ENCODE measurements at places on chromosomes 6 and 20.

GRCh38 chr6:40693768-40694167 is 106.6 kb upstream of the LRFN2 start:
- no peak for DNase-seq

GRCh38 chr6:169035385-169036240 is 218.0 kb downstream of the THBS2 start:
- DNase-seq, result no peak

GRCh38 chr20:50450881-50451752 is 59.1 kb upstream of the PTPN1 start:
- DNase-seq, result no peak

DNA sequence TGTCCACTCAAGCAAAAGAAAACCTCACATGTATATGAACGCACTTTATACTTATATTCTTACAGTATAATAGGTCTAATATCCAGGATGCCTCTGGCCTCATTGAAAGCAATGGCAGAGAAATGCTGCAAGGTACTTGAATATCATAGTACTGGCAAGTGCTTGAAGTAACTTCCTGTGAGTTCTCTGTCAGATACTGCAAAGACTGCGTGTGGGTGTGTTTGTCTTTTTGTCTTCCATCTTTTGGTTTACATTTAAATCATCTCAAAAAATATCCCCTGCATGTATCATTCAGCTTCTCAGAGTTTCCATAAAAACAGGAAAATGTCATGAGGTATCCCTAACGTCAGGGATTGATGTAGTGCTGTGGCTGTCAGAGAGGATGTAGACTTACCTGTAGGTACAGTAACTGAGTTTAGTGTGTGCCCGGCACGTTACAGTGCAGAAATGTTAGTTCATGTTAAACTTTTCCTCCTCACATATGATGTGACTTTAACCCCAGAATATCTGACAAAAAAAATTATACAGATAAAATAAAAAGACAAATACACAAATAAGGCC is 184.3 kb downstream of the DST start:
- no peak for DNase-seq

DNA sequence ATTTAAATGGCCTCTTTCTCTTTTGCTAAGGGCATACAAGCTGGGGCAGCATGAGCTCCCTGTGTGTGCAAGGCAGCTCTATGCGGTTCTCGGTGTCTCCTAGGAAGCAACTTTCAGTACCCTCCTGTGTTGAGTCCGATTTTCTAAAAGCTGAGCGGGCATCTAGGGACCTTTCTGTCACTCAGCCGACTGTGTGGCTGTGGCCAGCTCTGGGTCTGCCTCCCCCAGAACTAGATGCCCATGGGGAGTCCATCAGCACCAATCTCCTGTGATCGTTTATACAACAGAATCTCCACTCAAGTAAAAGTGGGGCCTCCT is 7.5 kb downstream of the NELFCD start:
- DNase-seq, result no peak

- no peak for DNase-seq
Measured at GRCh38 chr6:70072540-70073179, 206.3 kb downstream of the COL19A1 start.

GRCh38 chr20:44196271-44196670 is 9.3 kb upstream of the JPH2 start:
- no peak for DNase-seq

DNA sequence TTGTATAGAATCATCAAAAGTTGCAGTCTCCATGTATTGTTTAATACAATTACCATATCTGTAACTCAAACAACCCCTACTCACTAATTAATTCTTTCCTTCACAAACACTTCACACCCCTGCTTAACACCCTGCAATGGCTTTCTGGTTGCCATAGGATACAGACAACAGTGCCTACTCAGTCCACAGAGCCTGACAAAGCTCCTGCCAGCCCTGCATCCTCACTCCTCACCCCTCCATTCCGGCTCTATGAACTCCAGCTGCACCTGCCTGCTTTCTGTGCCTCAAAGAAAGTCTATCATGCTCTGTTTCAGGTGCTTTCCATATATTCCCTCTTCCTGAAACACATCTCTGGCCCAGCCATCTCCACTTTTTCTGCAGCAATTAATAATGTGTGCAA is 253.4 kb downstream of the HACE1 start:
- DNase-seq, result no peak

- DNase-seq, result no peak
Measured at GRCh38 chr6:21740376-21741124, 147.0 kb downstream of the SOX4 start.

GRCh38 chr6:6875818-6876470 is 231.8 kb upstream of the RREB1 start:
- DNase-seq, result no peak

GRCh38 chr20:21280522-21281016 is 22.6 kb upstream of the XRN2 start:
- DNase-seq, result no peak

DNA sequence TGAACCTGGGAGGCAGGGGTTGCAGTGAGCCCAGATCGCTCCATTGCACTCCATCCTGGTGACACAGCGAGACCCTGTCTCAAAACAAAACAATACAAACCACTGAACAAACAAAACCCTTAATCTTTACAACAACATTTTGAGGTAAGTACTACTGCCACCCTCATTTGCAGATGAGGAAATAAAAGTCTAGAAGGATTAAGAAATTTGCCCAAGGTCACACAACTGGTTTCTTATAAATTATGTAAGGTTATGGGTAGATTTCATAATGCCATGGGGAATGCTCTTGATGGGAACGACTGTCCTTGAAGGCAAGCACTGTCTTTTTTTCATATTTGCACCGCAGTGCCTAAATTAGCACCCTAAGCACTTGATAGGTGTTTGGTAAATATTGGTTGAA is 13.8 kb upstream of the B4GALT5 start:
- DNase-seq, result no peak

DNA sequence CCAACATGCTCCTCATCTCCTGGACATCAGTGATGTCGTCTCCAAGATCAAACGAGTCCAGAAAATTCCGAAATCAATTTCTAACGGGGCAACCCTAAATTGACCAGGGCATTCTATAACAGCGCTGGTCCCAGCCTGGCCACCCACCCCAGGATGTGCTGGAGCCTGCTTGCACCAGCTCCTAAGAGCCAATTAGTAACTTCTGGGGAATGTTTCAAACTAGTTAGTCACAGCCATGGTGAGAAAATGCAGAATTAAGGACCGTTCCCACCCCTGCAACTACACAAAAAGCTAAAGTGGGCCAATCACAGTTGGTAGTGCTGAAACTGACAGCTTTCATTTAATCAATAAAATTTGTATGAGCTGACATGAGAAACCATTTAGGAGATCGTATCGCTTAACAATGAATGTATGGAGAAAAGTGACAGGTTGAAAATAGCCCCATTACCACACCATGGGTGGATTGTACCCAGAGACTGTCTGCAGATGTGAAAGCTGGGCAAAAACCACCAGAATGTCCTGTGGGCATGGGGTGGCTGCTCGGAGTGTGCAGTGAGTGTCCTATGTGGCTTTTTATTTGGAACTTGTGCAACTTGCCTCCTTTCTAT is 165.7 kb upstream of the AFDN start:
- DNase-seq, result no peak

- no peak for DNase-seq
Measured at GRCh38 chr6:162973151-162973872, 245.5 kb downstream of the PACRG start.

GRCh38 chr6:17339308-17339670 is 54.1 kb upstream of the CAP2 start:
- DNase-seq, result no peak

DNA sequence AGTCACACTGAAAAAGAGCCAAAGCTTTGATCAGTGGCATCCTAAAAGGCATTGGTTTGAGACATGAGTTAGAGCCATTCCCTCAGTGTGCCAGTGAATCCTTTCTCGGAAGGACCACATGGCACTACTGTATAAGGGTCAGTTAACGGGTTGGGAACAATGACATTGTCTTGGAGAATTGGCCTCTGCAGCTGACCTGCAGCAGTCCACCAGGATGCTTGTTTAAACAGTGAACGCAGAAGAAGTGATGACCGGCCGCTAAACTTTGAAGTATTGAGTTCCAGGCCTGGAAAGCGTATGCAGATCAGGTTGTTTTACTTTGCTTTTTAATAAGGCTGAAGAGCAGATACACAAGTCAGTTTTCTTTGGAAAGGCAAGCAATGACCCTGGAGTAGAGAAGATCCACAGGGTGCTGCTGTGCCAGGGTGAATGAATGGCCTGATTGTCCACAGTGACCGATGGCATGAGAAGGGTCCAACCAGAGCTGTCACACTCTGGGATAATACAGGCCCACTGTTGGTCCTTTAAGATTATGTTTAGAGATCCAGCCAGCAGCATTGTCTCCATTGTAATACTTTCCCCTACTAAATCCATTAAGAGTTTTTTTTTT is 57.8 kb downstream of the GMPR start:
- DNase-seq, result no peak

DNA sequence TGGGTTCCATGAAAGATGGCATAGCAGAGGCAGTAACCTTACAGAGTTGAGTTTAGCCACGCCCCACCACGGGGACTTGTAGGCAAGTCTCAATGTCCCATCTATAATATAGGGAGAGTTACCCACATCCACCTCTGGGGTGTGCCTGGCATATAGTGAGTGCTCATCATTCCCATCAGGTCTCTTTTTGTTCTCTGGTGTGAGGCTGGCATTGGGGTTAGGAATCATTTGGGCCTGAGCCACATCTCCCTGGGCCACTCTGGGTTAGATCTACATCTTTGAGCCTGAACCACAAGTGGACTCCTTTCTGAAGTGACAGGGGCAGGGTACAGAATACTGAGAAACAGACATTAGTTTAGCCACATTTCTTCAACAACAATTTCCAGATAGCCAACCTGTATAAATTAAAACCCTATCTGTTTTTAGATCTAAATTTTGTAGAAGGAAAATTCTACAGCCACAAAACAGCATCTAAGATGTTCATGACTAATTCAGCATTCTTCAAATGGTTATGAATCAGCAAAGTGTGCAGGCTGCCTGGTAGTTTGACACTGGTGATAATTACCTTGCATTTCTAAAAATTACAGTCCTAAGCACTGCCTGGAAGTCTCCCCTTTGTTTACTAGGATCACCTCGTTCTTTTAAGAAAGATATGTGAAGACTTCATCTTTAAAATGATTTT is 20.1 kb downstream of the RNF24 start:
- DNase-seq, result no peak

GRCh38 chr6:31811645-31812044 is 3.4 kb downstream of the HSPA1L start:
- DNase-seq, result no peak

DNA sequence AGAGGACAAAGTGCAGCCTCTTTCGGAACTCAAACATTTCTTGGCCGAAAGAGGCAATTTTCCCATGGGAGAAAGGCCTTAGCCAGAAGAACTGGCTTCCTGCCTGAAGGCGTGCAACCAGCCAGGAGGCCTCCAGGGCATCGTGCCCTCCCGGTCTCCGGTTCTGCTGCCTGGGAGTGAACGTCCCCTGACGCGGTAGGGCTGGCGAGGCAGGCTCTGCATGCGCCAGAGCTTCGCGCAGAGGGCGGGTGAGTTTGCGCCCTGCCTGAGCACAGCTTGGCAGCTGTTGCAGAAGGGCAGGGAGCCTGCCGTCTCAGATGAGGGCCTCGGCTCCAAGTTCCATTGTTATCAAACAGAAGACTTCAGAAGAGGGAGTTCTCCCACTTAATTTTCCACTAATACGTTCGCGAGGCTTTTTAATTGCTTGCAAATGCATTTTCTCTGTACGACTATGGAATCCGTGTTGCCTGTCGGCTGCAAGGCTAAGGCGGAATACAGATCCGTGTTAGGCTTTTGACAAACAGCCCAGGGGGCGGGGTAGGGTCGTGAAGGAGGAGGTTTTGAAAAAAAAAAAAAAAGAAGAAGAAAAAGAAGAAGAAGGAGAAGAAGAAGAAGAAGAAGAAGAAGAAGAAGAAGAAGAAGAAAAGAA is 5.5 kb upstream of the TFAP2D start:
- peak; percentile 34 for DNase-seq

- no peak for DNase-seq
Measured at GRCh38 chr6:8382434-8382833, 52.9 kb downstream of the SLC35B3 start.

GRCh38 chr20:31857861-31858759 is 12.2 kb downstream of the DUSP15 start:
- DNase-seq, result peak; percentile 9

GRCh38 chr20:12570371-12570770 is 438.4 kb upstream of the SPTLC3 start:
- DNase-seq, result no peak

DNA sequence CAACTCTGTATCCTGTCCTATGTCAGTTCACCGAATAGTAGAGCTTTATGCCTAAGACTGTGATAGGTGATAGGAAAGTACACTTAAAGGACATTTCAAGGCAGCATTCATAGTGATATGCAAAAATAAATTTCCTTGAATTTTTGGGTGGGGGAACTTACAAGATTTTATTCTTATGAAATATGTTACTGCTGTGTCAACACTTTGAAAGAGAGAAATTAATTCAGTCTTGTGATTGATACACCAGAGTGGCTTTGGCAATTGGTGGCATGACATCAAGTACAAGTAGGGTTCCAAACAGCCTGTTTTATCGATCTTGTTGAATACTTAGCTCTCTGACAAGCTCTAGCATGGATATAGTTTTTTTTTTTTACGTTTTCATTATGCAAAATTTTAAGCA is 72.3 kb downstream of the QKI start:
- DNase-seq, result no peak

- no peak for DNase-seq
Measured at GRCh38 chr6:139153855-139154254, 19.0 kb downstream of the HECA start.

DNA sequence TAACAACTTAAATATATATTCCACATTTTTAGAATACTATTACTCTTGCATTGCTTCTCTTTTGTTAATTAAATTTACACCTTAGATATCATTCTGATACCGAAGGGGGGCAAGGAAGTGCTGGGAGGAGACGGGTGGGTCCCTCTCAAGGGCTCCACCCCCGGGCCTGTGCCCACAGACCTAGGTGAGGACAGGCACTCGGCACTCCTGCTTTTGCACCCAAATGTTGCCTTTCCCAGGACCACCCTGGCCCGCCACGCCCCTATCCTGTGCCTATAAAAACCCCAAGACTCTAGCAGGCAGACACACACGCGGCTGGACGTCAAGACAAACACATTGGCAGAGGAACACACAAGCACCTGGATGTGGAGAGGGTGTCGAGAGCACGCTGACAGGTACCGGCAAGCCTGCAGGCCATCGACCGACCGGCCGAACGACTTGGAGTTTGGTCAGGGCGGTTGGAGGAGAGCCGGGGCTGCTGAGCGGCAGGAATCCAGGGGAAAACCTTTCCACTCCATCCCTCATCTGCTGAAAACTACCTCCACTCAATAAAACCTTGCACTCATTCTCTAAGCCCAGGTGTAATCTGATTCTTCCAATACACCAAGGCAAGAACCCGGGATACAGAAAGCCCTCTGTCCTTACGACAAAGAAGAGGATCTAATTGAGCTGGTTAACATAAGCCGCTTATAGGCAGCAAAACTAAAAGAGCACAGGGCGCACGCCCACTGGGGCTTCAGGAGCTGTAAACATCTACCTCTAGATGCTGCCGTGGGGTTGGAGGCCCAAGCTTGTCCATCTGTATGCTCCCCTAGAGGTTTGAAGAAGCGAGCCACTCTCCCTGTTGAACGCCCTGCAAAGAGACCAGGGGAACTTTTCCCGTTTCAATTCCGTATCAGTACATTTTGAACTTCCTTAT is 197.4 kb upstream of the PRSS16 start:
- DNase-seq, result no peak

GRCh38 chr6:90454836-90455427 is 131.9 kb downstream of the MAP3K7 start:
- no peak for DNase-seq

Data from ovary (tissue), 10 donors.